ENCODE measurements at places on chromosomes 11 and 22.
A peak's percentile ranks its signal among the peaks of the same experiment; 100 is the strongest.

- DNase-seq: no peak
Measured at GRCh38 chr11:113690619-113691569, 15.2 kb downstream of the TMPRSS5 start.

GRCh38 chr11:34280945-34281872, 76.6 kb downstream of the ABTB2 start:
- DNase-seq: no peak

GRCh38 chr11:119421941-119422808, 797 bp downstream of the THY1 start:
- no peak for DNase-seq

DNA sequence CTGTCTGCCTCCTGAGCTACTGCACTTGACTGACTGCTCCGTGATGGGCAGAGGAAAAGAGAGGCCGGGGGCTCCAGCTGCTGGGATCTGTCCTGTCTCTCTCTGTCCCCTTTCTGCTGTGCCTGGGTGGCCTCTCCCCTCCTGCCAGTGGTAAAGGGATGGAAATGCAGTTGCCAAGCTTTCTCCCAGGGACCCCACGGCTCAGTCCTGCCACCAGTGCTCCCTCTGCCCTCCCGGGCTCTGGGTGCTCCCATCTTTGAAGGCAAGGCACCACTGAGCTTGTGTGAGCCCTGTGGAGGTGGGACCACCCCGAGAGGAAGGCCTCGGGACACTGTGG, 32.0 kb downstream of the NADSYN1 start:
- no peak for DNase-seq

DNA sequence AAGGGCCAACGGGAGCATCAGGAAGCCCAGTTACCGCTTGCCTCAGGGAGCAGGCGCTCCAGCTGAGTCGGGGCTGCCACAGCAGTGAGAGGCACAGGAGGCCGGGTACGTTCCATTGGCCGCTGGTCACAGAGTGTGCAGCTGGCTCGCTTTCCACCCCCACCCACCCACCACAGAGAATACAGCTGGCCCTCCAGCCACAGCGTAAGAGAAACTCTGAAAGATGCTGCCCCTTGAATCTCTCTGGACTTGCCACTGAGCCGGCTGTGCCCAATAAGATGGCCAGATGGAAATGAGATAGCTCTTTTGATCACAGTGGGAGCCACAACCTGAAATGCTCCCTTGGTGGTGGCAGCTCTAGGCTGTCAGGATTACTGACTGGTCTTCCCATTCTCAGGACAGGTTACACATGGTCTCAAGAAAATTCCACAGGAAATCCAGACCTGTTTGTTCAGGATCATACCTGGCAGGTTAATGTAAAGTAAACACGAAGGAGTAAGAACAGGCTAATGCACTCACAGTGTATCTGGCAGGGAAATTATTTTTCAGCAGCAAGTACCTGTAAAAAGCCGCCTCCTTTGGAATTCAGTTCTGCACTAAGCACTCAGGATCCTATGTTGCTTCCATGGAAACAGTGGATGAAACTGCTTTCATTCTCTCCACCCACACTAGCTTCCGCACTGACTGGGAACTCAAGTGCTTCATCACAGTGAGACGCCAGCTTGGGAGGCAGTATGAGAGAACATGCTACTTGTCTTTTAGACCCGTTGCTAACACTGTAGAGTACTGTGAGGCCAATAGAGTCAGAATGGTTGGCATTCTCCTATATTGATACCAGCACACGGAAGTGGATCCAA, 16.5 kb downstream of the SIAE start:
- DNase-seq: no peak

- DNase-seq: no peak
Measured at GRCh38 chr11:83544846-83545245, 258.7 kb upstream of the CCDC90B start.

- no peak for DNase-seq
Measured at GRCh38 chr11:107708792-107709191, 3.1 kb downstream of the SLN start.

DNA sequence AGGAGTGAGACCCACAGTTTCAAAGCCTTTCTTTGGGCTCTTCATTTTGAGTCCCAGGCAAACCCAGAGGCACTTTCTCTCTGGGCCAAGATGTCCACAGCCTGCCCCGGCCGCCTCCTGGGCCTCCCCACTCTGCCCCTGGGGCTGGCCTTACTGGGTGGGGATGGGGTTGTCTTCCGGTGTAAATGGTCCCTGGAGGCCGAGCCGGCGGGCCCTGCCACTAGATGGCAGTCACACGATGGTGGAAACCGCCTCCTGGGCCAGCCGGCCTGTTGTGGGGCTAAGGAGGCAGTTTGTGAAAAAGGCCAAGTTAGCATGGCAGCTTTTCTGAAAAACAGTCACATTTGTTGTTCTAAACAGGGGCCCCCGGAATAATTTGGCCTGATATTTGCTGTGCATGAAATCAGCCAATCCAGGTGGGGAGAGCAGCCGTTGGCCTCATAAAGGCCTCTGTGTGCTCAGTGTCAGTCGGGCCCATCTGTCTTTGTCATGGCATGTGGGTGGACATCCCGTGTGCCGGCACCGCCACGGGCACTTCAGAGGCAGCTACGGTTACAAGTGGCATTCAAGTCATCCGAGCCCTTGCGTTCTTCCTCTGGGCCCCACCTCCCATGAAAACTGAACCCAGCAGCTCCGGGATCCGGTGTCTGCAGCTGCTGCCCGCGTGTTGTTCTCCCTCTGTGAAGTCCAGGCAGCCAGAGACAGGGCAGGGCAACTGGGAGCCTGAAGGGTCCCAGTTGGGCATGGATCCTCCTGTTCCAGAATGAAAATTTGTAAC, 6.5 kb downstream of the MRPL23 start:
- peak; percentile 43 for DNase-seq

All from right atrium auricular region (tissue), 2 donors.